Heart right ventricle (tissue), 16 donors: ENCODE measurements at places on chromosomes 1 and 21.

- no peak for DNase-seq
These were observed 21.9 kb downstream of the CEPT1 start for GRCh38 chr1:111161843-111162487.

DNA sequence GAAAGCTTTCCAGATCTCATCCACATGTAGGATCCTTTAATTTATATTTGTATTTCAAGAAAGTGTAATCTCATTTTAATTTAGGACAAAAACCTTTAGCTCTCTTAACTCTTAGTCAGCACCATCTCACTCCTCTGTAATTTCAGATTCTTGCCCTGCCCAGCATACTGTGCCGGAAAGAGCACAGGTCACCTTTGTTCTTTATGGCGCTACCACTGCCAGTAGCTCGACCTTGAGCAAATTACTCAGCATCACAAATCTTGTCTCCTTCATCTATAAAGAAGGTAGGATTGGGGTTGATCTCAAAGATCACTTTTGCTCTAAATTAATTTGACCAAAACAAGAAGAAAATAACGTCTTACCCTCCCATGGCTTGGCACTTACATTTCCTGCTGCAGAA, 56.1 kb upstream of the ZC3H11B start:
- no peak for DNase-seq

DNA sequence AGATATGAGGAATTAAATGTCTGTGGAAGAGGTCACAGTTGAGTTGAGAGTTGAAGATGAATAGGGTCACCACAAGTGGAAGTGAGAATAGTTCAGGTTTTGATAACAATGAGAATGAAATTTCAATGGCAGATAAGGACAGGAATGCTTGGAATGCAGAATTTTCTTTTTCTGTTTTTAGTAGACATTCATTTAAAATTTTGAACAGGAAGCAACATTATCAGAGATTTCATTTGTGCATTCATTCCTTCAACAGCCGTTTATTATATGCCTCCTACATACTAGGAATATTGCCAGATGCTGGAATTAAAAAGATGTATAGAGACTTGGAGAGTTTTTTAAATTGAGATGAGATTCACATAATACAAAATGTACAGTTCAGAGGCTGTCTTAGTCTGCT, 126.8 kb downstream of the ITSN1 start:
- no peak for DNase-seq

DNA sequence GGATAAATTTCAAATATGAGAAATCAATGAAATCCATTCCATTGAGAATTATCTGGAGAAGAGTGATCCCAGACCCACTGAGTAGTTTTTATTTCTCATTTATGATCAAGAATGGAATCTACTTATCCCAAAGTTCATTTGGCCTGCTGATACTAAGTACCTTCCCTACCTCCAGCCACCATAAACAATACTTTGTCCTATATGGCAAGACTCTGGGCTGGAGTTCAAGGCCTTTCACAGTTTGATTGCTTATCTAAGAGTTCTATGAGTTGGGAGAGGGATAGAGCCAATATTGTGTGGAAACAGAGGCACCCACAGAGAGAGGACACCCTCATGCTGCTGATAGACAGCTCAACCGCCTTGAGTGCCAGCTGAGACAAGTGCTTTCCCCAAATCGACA, 5.1 kb downstream of the PDZK1 start:
- no peak for DNase-seq

GRCh38 chr1:3598522-3599285, 12.6 kb downstream of the MEGF6 start:
- DNase-seq = no peak

DNA sequence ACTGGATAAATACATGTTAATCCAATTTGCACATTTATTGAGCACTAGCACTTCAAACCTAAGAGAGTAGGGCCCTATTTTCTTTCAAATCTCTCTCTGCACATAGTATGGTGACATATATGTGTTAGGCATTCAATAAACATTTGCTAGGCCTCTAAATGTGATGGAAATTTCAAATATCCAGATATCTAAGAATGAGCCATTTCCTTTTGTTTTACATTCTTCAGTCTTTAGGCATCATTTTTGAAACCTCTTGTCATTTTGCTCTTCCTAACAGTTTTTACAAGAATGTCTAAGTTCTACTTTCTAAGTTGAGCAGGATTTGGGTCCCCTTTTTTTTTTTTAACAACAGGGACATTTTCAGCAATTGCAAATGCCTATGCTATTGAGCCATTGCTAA, 395.7 kb upstream of the ST6GALNAC5 start:
- DNase-seq = no peak
